ENCODE measurements at places on chromosomes 5 and 9.
A peak's percentile ranks its signal among the peaks of the same experiment; 100 is the strongest.

DNA sequence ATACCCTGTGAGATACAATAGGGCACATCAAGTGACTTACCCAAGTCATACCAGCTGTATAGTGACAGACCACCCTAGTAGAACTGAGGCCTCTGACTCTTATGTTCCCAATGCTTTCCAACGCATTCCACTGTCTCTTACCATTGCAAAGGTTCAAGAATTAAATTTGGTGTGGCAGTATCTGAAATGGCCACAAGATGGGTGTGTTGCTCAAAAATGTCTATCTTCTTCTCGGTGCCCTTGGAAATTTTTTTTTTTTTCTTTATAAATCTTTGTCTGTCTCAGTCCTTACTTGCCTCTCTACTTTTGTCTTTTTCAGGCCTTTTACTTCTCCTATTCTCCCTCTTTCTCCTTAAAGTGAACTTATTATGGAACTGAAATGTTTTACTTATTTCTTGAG is 48.4 kb downstream of the GPR21 start:
- no peak for DNase-seq

GRCh38 chr5:59887274-59887673 is 6.3 kb downstream of the PDE4D start:
- no peak for DNase-seq

- DNase-seq, result no peak
These were observed 22.5 kb upstream of the FAM120AOS start for GRCh38 chr9:93475856-93476255.

DNA sequence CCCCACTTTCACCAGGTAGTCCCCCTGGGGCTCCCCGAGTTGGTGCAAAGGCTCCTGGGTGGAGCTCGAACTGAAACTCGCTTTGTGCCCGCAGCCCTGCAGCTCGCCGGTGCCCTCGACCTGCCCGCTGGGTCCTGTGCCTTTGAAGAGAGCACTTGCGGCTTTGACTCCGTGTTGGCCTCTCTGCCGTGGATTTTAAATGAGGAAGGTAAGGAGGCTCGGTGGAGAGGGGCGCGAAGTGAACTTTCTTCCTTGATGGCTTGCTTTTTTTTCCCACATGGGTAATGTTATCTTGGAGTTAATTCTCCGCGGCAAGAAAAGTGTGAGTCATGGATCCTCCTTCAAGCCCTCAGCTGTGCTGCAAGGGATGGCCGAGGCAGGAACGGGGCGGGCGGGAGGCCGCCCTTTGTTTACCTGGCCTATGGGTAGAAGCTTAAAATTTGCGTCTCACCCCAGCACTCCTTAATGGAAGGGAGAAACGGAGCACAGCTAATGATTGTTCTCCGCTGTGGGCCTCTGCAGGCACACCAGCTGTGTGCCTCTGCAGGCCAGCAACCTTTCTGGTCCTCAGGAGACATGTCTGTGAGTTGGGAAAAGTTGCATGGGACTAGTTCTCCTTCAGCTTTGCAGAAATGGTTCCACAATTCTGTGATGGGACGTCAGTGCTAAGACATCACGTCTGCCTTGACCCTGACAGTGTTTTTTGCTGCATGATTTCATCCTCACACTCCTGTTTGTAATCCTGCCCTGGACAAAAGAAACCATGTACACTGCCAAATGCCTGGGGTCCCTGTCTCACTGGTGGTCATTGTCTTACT is 1.1 kb downstream of the MAMDC2 start:
- no peak for DNase-seq

DNA sequence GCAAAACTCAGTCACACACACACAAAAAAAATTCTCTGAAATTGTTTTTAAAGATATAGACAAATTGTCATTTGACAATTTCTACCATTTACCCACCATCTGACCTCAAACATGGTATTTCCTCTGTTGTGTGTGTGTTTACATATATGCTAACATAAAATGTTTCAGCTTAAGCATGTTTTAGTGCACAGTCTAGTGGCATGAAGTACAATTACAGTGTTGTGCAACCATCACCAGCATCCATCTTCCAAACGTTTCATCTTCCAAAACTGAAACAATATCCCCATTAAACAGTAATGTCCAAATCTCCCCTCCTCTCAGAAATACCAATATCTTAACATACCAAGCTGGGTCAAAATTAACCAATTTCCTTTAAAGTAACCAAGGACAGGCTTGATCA is 65.2 kb downstream of the MYO10 start:
- DNase-seq, result no peak

- no peak for DNase-seq
These were observed 694 bp upstream of the PHPT1 start for GRCh38 chr9:136848393-136849037.

DNA sequence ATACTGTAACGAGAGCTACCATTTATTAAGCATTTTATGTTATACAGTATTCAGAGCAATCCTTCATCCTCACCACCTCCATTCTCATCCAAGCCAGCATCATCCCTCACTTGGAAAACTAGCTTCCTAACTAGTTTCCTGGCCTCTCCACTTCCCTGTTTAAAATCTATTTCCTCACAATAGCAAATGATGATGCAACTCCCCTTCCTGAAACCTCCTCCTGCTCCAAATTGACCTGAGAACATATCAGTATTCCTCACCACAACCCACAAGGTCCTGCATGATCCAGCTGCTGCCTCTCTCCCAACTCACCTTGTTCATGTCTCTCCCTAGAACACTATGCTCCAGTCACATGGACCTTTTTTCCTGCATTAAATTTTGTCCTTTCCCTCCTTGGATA is 4.3 kb upstream of the SLC36A2 start:
- DNase-seq, result no peak

DNA sequence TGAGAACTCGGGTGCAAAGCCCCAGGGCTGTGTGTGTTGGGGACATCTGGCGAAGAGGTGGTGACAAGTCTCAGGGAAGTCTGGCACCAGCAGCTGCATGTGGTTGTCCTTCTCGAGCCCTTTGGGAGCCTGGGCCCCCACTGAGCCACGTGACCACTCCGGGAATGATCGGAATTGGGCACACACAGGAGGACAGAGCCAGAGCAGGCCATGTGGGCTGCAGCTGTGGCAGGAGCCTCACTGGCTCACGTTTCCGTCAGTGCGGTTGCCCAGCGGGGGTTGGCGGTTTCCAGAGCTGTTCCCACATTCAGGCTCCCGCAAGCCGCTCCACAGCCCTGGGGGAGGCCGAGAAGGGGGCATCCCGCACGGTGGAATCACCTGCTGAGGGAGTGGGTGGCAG is 6.8 kb upstream of the CEL start:
- no peak for DNase-seq

DNA sequence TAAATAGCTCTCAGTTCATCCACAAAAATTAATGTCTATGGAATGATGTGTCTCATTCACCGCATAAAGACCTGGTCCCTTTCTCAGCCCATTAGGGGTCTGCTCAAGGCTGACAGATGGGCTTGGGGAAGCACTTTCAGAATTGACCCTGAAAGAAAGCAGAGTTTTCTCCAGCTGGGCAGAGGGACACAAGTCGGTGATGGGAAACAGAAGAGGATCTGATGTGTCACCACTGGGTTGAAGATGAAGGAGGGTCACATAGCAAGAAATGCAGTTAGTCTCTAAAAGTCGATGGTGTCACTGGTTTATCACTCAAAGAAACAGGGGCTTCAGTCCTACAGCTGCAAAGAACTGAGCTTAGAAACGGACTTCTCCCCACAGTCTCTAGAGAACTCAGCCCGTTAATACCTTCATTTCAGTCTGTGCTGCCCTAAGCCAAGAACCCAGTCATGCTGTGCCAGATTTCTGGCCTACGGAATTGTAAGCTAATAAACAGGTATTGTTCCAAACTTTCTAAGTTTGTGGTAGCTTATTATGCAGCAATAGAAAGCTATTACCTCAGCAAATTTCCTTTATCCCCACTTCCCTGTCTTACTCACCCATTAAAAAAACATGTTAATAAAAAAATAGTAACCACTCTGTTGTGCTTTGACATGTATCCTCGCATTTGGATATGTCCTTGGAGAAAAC is 64.6 kb downstream of the ADAMTS12 start:
- DNase-seq, result no peak

GRCh38 chr9:127139071-127139731 is 16.8 kb upstream of the ANGPTL2 start:
- DNase-seq, result no peak

DNA sequence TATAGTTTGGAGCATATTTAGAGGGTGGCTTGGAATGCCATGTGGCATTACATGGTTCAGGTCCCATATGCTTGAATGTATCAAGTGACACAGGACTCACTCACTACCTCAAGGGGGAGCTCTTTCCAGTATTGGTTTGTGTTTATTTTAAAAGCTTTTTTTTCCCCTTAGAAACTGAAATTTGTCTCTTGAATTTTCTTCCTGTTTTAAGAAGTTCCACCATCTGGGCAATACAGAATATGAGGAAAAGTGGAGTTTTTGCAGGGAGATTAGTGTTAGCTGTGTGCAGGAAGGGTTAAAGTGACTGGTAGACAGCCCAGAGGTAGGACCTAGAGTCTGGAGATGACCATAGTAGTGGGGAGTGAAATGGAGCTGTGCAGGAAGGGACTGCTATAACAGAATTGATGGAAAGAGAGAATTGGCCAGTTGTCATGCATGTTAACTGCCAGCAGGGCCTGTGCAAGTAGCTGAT is 36.6 kb downstream of the CTNNA1 start:
- DNase-seq, result no peak

DNA sequence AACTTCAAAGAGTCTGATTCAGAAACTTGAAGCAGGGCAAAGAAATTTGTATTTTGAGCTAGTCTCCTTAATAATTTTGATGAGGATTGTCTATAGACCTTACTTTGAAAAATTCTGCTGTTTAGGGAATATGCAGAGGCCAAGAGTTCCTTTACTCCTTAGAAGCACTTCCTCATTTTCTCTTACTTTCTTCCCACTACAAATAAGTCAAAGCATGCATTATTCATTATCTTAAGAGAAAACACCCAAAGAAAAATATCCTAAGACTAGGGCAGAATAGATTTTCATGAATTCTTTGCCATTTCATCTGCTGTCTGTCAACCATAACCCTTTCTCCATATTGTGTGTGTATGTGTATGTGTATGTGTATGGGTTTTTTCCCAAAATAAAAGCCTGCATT is 307.9 kb downstream of the KCTD16 start:
- no peak for DNase-seq

- no peak for DNase-seq
These were observed 198.0 kb downstream of the HINT1 start for GRCh38 chr5:130966990-130967525.

- DNase-seq, result no peak
These were observed 161.2 kb downstream of the FGF18 start for GRCh38 chr5:171580502-171581265.

- DNase-seq, result no peak
These were observed 14.9 kb upstream of the FCN1 start for GRCh38 chr9:134932606-134933005.

DNA sequence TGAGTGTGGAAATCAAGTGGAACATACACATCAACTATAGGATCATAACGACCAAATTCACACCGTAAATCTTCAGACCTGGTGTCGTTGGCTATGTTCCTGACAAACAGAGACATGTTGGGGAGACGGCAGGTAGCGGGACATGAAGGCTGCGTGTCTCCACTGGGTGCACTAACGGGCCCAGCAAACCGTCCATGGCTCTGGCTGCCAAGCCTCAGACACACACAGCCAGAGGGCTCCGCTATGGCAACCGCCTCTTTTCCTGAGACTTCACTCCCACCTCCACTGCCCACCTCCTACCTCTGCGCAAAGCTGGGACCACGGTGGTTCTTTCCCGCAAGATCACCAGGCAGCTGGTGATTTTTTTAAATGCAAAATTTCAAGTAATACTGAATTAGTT is 16.3 kb downstream of the TMEM38B start:
- no peak for DNase-seq

DNA sequence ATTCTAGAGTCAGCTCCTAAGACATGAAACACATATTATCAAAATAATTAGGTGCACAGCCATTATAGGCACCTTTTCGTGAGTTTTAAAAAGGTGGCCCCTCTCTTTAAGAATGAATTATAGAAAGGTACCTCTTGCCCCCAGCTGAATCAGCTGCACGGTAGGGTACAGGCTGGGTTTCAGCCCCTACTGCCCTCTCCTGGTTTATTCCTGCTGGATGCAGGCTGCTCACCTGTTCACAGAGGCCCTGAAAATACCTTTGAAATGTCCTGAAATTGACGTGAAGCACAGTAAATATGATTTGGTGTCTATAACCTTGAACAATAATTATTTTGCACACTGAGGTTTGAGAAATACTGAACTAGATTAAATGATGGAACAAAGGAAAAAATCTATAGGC is 504.8 kb upstream of the SGCD start:
- no peak for DNase-seq

- DNase-seq, result no peak
These were observed 254.3 kb downstream of the ZSWIM6 start for GRCh38 chr5:61586096-61587084.

- no peak for DNase-seq
These were observed 1.4 kb downstream of the LIX1 start for GRCh38 chr5:97141031-97141430.

DNA sequence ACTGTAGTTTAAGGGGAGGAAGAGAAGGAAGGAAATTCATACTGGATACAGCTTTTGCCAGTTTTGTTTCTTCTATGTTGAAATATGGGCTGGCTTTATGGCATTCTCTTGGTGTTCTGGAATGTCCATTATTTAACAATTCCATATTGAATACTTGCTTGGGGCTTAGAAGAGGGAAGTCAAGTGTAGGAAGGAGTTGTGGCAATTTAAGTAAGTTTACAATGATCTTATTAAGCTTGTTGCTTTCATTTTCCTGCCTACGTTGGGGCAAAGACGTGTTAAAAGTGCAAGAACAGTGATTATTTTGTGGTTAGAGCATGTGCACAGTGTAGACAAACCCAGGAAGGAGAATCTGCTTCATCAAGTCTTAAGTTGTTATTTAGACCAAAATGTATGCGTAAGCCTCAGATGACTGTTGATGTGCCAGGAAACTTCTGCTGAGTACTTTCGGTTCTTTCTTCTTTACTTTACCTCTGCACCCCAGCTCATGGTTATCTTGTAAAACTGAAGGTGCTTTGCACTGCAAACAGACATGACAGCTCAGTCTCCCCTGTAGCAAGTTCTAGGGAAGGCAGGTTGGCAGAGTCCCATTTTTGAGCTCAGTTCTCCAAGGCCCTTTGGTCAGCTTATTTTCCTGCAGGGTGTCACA is 75.8 kb downstream of the F2RL2 start:
- peak; percentile 35 for DNase-seq

- no peak for DNase-seq
These were observed 17.7 kb downstream of the SNX18 start for GRCh38 chr5:54535149-54535844.

DNA sequence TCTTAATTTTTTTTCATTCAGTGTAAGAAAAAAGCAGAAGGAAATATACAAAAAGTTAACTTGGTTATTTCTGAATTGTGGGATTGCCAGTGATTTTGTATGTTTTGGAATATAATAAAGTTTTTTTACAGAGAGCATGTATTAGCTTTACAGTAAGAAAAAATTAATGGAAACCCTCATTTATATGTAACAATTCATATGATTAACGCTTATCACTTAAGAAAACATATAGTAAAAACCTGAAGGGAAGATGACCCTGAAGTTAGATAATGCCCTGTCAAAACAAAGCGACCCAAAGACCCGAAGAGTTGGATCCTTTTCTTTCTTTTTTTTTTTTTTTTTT is 52.4 kb downstream of the EHMT1 start:
- DNase-seq, result no peak

Measured in activated CD4-positive, alpha-beta T cell treated with anti-CD3 and anti-CD28 coated beads for 24 hours (primary cell).